ENCODE measurements at places on chromosomes 6 and 20.

DNA sequence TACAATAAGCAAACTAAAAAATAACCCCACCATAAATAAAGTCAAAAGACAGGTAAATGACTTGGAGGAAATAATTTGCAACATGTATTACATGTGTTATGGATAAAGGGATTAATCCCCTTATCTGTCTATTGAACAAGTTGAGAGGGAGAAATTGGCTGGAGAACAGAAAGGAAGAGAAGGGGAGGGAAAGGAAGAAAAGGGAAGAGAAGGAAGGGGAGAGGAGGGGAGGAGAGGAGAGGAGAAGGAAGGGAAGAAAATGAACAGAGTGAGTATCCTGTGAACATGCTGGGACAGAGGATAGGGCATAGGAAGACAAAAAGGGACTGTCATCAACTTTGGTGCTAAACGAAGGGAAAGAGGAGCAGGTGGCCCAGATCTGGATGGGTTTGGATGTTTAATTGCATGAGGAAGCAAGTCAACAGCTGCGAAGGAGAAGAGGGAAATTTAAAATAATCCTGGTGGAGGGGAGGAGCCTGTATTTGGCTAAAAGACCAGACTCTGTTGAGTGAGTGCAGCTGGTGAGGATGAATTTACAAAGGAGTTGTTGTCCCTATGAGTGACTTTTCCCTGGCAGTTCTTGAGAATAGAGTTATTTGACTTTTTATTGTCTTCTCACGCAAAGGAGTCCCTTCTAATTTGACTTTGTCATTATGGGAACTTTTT, 14.2 kb upstream of the SHLD1 start:
- peak; percentile 56 for DNase-seq

GRCh38 chr6:20365456-20365855, 36.2 kb upstream of the E2F3 start:
- DNase-seq: no peak

DNA sequence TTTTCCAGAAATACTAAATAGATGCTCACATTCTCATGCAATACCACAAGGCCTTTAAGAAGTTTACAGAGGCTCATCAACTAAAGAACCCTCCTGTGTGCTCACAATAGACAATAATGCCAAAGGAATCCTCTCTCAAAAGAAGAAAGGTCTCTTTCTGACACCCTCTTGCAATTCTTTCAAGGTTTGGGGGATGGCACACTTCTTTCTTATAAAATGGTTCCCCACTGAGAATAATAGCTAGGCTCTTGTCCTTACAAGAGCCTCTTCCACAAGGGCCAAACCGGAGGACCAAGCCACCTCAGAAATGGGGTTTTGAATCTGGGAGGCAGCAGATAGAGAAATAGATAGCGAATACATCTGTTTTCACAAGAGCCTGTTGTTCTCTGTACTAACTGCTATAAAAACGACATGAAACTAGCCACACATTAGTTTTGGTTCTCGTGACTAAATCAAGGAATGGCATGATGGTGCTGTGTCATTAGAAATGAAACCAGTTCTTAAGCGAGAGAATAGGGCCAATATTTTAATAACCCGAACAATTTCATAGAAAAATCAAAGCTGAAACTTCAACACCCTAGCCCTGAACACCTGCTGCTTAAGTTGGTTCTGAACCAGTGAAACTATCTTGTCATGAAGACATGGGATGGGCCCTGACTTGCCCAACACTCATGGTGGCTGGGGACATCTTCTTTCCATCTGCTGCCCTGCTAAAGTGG, 81.1 kb downstream of the PRDM1 start:
- no peak for DNase-seq

- no peak for DNase-seq
Observed at GRCh38 chr6:125791820-125792165, 1.0 kb downstream of the NCOA7 start.

DNA sequence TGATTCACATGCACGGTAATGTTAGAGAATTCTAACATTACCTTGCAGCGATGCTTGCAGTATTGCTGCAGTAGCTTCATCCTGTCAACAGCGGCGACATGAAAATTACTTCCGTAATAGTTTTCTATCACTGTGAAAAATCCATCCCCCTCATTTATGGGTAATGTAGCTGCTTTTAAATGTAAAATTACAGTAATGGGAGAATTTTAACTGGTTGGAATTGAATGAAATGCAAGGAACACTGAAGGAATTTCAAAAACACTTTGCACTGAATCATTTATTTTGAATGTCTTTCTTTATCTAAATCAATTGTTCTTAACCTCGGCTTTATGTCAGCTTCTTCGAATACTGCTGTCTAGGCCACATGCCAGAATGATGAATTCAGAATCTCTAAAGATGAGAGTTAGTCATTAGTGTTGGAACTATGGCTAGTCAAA, 102.4 kb upstream of the HIVEP1 start:
- peak; percentile 38 for DNase-seq

GRCh38 chr20:58567437-58567836, 52.2 kb upstream of the APCDD1L start:
- no peak for DNase-seq

DNA sequence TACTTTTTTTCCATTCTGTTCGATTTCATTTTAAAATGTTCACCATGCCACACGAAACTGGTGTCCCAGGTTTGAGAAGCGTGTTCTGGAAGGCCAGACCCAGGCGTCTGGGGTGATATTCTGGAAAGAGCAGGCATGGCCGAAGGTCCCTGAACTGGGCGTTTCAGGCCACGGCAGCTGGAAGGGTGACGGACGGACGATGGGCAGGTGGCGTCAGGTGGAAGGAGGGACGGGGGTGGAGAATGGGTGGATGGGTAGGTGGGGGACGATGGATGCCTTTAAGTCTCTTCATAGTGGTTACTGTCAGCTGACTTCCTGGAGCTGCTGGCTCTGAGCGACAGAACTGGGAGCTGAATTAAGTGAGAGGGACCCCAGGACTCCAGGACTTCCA, 44.6 kb downstream of the CDH4 start:
- DNase-seq: no peak

DNA sequence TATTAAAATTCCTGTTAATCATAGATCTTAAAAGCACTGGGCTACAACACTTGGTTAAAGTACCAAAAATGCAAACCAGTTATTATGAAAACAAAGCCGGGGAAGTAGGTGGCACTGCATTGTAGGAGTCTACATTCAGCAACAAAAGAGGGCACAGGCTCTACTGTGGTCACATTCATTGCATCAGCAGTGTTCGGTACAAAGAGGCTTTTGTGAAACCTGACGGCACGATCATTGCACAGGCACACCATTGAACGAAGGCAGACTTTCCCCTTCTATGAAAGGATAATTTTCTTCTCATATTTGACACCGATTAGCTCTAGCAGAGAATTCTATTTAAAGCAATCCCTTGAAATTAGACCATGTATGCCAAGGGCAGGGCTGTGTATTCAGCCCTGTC, 44.6 kb upstream of the AGPAT4 start:
- no peak for DNase-seq

GRCh38 chr6:53439556-53439955, 90.8 kb upstream of the ELOVL5 start:
- peak; percentile 65 for DNase-seq

- peak; percentile 12 for DNase-seq
Observed at GRCh38 chr6:22145823-22146677, 150.8 kb downstream of the PRL start.

DNA sequence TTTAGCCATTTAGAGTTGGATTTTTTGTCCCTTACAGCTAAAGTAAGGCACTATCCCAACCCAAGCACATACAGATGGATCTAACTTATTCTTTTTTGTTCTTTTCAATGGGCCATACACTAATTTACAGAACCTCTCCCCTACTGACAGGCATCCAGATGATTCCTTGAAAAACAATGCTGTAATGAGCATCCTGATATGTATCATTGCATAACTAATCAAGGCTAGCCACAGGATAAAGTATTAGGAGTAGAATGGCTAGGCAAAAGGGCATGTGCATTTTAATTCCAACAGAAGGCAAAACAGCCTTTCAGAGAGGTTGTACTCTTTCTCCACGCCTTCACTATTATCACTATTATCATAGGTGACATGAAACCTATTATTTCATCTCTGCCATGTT, 54.1 kb downstream of the ELOVL5 start:
- DNase-seq: no peak

DNA sequence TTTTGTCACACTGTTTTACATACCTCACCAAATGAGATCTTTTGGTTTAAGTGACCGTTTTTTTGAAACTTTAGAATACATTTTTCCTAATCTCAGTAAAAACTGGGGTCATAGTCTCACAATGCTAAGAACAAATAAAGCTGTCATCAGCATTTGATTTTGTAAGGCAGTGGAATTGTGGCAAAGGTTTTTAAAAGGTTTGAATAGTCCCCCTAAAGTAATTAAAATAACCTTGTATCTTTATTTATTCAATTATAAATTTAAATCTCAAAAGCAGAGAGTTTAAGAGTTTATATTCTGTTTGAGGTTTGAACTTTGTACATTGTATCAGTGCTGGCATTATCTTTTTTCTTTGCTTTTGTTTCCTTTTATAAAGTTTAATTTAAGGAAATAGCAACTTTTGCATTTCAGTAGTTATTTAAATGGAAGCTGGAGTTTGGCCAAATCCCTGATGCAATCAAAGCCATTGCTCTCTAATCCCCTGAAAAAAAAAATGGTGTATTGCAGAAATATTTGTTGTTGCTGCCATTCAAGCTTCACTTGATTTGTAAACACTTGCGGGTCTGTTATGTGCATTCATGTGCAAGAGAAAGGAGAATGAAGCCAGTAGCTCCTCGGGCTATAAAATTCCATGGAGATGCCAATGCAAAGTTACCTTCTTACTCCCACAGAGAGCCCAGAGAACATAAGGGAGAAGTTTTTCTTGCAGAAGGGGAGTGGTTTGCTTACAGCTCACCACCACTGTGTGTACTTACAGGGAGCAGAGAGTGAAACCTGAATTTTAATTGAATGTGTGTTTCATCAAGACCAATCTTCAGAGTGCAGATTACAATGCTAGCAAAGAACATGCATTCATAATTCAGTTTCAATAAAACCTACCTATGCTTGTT, 391.8 kb downstream of the ARHGAP18 start:
- DNase-seq: peak; percentile 85

DNA sequence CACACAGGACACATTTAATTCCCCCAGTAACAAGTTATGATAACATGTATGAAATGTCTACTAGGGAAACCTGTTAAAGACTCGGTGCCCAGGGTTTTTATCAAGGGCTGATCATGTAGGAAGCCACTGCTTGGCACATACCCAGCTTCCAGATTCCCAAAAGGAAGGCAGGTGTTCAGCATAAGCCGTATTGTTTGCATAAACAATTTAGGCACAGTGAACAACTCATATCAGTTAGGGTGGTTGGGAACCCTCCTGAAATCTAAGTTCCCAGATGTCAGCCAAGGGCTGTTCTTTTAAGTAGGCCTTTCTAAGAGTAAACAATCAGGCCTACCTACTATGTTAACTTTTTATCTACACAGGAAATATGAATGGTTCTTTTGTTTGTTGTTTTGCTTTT, 74.1 kb downstream of the ASXL1 start:
- no peak for DNase-seq

- DNase-seq: no peak
Observed at GRCh38 chr6:76247527-76247926, 175.1 kb upstream of the IMPG1 start.

DNA sequence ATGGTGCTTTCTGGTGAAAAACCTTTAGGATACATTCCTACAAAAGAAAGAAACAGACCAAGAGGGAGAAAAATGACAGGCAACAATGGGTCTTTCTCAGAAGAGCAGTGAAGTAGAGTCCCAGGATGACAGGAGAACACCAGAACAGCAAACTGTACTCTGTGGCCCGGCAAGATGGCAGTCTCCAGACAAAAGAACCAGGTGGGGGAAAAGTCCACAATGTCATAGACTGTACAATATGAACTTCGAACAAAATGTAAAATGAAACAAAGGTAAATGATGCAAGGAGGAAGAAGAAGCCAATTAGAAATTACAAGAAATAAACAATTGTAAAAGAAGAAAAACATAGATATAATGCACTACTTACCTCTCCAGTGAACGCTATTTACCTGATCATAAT, 23.2 kb upstream of the HSF2 start:
- no peak for DNase-seq

DNA sequence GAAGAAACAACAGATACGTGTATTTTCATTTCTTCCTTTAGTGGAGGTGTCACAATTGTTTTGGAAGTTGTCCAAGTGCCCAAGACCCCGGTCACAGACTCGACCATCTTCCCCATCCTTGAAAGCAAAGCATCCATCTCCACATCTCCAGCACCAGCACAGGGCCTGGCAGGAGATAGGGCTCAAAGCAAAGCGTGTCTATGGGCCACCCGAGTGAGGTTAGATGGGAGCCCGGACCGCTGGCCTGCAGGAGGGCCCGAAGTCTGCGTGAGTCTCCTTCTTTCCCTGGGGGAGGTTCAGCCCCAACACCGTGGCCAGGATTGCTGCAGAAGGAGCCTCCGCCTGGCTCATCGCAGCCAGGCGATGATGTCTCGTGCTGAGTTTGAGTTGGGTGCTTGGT, 83.5 kb upstream of the SULF2 start:
- no peak for DNase-seq

GRCh38 chr6:28315628-28316027, 20.3 kb downstream of the ZSCAN31 start:
- DNase-seq: no peak

DNA sequence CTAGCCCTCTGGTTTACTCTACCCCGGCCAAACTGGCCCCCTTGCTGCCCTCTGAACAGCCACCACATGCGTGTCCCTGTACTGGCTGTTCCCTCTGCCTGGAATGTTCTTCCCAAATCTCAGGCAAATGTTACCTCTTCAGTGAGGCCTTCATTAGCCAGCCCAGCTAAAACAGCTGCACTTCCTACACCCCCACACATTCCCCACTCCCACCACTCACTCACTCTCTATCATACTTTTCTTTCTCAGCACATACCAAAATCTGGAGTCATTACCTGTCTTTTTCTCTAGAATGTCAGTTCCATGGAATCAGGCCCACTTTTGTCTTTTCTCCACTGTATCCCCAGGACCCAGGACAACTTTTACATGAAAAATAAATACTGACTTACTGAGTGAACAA, 401.2 kb upstream of the SULF2 start:
- DNase-seq: no peak

DNA sequence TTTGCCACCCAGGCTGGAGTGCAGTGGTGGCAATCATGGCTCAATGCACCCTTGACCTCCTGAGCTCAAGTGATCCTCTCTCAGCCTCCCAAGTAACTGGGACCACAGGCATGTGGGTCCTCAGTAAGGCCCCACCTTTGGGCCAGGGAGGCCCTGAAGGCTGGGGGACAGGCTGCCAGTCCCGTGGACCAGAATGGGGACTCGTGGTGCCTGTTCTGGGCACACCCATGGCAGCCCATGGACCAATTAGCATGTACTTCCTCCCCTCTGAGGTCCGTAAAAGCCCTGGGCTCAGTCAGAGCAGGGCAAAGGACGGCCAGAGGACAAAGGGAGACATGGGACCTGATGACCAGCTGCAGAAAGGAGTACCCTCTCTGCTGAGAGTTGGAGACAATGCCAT, 1590.8 kb downstream of the KHDRBS2 start:
- no peak for DNase-seq

DNA sequence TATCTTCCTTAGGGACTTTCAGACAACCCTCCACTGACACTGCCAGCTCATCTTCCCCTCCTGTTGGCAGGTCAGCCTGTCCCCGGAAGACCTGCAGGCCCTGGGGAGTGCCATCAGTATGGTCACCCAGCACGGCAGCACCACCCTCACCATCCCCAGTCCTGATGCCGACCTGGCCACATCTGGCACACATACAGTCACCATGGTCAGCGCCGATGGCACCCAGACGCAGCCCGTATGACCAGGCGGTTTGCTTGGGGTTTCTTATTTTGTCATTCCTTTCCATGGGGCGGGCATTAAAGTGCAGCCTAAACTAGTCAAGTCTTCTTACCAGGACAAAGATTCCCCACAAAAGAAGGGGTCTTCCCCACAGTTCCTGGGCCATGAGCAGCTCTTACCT, 3.9 kb upstream of the DEF6 start:
- no peak for DNase-seq

- no peak for DNase-seq
Observed at GRCh38 chr6:98041921-98042320, 758.9 kb upstream of the MMS22L start.
